Stomach (tissue), 19 donors: ENCODE measurements at places on chromosomes 1 and 21. TPM values are rescaled to one million over a fixed set of nuclear protein-coding genes. Genes with fewer than 3 reads are reported as not detected.

- H3K4me1 ChIP-seq = peaks cover 11% of the 10 kb centered on the region
- H3K27me3 ChIP-seq = no peaks in the 10 kb centered on the region
- H3K27ac ChIP-seq = no peak overlapping the region
- H3K36me3 ChIP-seq = no peaks in the 10 kb centered on the region
Observed at GRCh38 chr1:54953846-54954245, 26.6 kb upstream of the TMEM61 start.

DNA sequence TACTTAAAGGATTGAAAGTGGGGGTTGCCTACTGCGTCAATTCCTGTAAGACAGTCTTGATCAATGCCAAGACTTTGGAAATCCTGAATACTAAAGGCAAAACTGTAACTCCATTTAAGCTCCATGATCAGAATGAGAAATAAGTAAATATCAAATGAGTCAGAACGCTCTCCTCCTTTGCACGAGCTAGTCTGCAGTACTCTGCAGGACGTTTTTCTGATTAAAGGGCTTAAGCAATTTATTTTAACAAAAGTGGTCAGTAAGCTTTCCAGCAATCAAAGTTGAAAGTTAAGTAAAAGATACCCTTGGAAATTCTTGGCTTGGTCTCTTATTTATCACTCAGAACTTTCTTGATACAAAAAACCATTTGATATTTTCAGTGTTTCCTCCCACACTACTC, 35.7 kb upstream of the ARHGAP29 start:
- no peak overlapping the region for H3K4me3 ChIP-seq
- H3K4me1 ChIP-seq = peaks cover 37% of the 10 kb centered on the region
- DNase-seq = no peak

DNA sequence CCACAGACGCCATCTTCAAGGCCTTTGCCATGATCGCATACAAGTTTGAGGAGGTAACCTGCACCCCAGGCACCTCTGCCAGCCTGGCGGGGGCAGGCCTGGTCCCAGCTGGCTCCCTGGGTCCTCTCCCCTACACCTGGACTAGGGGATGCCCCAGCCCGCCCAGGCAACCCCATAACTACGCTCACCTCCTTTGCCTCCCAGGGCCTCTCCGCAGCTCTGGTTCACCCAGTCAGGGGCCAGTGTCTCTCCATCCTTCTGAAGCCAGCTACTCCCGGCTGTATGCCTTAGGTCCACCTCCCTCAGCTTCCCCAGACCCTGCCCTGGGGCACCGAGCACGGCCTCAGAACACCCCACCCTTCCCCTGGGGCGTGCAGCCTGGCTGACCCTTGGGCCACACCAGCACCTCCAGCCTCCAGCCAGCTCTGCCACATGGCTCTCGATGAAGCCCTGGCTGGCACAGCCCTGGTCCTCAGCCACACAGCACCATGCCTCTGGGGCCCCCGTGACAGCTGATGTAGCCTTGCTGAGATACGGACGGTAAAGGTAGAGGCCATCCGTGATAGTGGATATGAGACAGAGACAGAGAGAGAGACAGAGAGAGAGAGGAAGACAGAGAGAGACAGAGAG, 80.4 kb upstream of the COL6A1 start:
- H3K27ac ChIP-seq = no peak overlapping the region
- no peak for DNase-seq
- H3K4me3 ChIP-seq = no peak overlapping the region
- no peaks in the 10 kb centered on the region for H3K4me1 ChIP-seq
- no peaks in the 10 kb centered on the region for H3K27me3 ChIP-seq

GRCh38 chr1:178938959-178939317, 68.1 kb upstream of the ANGPTL1 start:
- H3K4me1 ChIP-seq = peaks cover 40% of the 10 kb centered on the region
- peak; percentile 88 for DNase-seq
- no peaks in the 10 kb centered on the region for H3K27me3 ChIP-seq
- peak overlapping the region; percentile 89 for H3K27ac ChIP-seq
- no peak overlapping the region for H3K4me3 ChIP-seq
- no peaks in the 10 kb centered on the region for H3K36me3 ChIP-seq

DNA sequence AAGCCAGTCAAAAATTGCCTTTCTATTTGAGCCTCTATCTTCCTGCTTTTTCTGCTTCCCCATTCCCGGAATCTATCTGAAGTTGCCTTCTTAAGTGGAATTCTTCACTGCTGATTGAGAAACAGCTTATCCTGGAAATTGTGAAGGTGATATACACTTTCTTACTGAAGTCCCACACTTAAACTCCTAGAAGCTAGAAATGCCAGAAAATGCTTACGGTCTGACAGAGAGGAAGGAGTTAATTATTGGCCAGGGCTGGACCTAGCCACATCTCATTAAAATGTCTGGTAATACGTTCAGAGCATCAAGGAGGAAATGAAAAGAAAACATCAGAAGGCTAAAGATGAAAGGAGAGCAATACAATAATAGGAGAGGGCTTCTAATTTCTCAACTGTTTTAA, 292.5 kb upstream of the SNX7 start:
- H3K27me3 ChIP-seq = no peaks in the 10 kb centered on the region
- no peaks in the 10 kb centered on the region for H3K4me1 ChIP-seq
- H3K4me3 ChIP-seq = no peak overlapping the region
- DNase-seq = no peak
- H3K36me3 ChIP-seq = no peaks in the 10 kb centered on the region
- no peak overlapping the region for H3K27ac ChIP-seq

GRCh38 chr1:183764981-183765380, 39.9 kb upstream of the RGL1 start:
- DNase-seq = no peak
- H3K27me3 ChIP-seq = no peaks in the 10 kb centered on the region
- no peak overlapping the region for H3K27ac ChIP-seq
- no peak overlapping the region for H3K4me3 ChIP-seq
- no peaks in the 10 kb centered on the region for H3K4me1 ChIP-seq

DNA sequence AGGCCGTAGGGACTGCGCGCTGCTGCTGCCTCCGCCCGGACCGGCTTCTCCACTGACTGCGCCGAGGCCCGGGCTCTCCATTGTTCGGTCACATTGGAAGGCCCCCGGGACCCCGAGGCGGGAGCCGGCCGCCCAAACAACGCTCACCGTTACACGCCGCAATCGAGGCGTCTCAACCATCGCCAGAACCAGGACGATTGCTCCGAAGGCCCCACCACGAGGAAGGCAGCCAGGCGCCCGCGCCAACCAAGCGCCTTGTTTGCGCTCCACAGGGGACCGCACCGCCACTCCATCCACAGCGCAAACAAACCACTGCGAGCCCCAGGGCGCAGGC, 595 bp downstream of the GLUL start:
- no peaks in the 10 kb centered on the region for H3K27me3 ChIP-seq
- peak overlapping the region; percentile 98 for H3K27ac ChIP-seq
- peak overlapping the region; percentile 79 for H3K4me3 ChIP-seq

DNA sequence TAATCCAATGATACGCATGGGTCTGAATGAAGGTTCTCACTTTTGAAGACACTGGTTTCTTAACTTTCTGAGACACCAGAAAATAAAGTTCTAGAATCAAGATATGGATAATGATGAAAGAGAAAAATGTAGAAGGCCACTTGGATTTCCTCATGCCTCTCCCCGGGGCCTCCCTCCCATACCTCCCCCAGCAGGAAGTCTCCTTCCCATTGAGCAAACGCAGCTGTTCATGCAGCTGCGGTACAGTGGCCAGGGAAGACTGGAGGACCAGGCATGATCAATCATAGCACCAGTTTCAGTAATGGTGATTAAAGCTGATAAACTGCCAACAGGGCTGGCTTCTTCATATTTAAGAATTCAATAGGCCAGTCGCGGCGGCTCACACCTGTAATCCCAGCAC, 10.9 kb upstream of the UBR4 start:
- H3K4me3 ChIP-seq = no peak overlapping the region
- H3K27me3 ChIP-seq = no peaks in the 10 kb centered on the region
- peaks cover 100% of the 10 kb centered on the region for H3K36me3 ChIP-seq

The TSPAN1 gene
- 106 TPM for total RNA-seq

DNA sequence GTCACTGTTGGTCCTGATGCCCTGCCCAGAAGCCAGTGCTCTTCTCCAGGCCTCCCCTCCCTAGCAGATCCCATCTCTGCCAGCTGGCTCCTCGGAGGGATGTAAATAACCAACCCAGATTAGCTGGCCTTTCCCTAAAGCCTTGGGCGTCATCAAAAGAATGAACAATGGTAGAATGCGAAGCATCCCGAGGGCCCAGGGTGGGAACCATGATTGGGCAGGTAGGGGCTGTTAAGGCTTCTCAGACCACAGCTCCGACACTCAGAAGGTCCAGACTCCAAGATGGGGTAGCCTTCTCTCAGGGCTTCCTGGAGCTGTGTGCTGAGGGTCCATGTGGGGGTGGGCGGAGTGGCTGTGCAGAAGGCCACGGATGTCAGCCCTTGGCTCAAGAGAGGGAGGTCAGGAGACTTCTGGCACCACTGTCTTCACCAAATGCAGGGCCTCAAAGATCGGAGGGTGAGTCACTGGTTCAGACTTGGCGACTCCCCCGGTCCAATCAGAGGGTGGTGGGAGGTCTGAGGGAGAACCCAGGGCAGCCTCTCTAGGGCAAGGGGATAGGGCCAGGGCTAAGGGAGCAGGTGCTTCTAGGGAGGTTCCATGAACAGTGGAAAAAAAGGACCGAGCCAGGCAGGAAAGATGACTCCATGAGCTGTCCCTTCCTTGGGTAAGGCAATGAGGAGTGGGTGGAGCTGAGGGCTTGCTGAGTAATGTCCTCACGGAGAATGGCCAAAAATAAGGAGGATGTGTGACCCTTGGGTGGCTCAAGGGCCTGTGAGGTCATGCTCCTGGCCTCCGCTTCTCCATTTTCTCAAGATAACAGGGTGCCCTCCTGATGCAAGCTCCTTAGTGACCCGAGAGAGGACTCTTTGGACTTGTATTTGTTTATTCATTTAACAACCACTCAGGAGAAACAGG, 58.4 kb upstream of the EPS8L3 start:
- no peak for DNase-seq
- peaks cover 33% of the 10 kb centered on the region for H3K4me1 ChIP-seq
- no peaks in the 10 kb centered on the region for H3K27me3 ChIP-seq
- H3K36me3 ChIP-seq = no peaks in the 10 kb centered on the region
- no peak overlapping the region for H3K4me3 ChIP-seq

DNA sequence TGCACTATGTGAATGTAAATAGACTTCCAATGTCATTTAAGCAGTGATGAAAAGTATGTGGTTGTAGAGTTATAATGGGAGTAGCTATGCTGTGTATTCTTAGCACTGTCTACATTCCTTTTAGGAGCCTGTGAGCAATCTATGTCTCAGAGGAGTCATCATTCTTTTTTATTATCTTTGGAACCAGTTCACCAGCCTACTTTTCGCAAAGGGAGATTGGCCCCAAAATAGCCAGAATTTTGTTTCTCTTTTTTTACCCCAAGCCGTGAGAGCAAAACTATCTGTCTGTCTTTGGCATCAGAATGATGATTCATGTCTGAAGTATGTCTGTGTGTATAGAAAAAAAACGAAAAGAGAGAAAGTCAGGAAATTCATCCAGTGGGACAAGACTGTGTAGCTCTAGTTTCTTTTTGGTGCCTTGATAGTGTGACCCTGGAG, 44.2 kb downstream of the OSBPL9 start:
- H3K27ac ChIP-seq = peak overlapping the region; percentile 0
- peaks cover 12% of the 10 kb centered on the region for H3K4me1 ChIP-seq
- peak; percentile 51 for DNase-seq
- H3K27me3 ChIP-seq = no peaks in the 10 kb centered on the region

The FAM78B gene
- 1.1 TPM for total RNA-seq

The OR2T5 gene
- not detected for total RNA-seq

- no peaks in the 10 kb centered on the region for H3K27me3 ChIP-seq
- DNase-seq = no peak
- H3K4me3 ChIP-seq = no peak overlapping the region
- no peak overlapping the region for H3K27ac ChIP-seq
- H3K36me3 ChIP-seq = no peaks in the 10 kb centered on the region
Observed at GRCh38 chr1:199742547-199742946, 285.0 kb upstream of the NR5A2 start.

DNA sequence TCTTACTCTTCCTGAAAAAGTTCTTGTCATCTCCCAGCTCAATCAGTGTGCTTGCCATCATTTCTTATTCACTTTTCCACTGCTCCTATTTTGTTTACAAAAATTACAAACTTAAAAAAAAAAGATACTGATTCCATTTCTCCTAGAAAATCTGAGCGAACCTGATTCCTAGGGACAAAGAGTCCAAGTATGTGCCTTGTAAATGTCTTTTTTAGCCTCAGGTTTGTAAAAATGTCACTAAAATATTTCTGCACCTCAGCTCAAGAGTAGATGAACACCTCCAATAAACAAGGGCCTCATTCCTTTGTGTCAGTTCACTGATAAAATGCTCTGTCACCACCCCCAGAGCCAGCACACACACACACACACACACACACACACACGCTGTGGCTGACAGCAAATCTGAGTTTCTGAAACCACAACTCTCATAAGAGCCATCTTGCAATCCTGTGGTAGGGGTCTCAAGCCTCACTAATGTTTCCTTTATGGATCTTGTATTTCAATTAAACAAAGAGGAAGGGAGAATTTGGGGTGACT, 299.2 kb downstream of the PBX1 start:
- H3K36me3 ChIP-seq = no peaks in the 10 kb centered on the region
- H3K27ac ChIP-seq = no peak overlapping the region
- no peaks in the 10 kb centered on the region for H3K27me3 ChIP-seq

The NUDT4B gene
- not detected for total RNA-seq

- no peaks in the 10 kb centered on the region for H3K36me3 ChIP-seq
- DNase-seq = no peak
- H3K4me3 ChIP-seq = no peak overlapping the region
- no peak overlapping the region for H3K27ac ChIP-seq
- H3K4me1 ChIP-seq = no peaks in the 10 kb centered on the region
Observed at GRCh38 chr1:54701996-54702395, 13.7 kb upstream of the TTC4 start.

- H3K36me3 ChIP-seq = no peaks in the 10 kb centered on the region
- no peak for DNase-seq
- H3K4me3 ChIP-seq = no peak overlapping the region
- no peak overlapping the region for H3K27ac ChIP-seq
- no peaks in the 10 kb centered on the region for H3K27me3 ChIP-seq
Observed at GRCh38 chr1:66831529-66832239, 30.6 kb upstream of the INSL5 start.

DNA sequence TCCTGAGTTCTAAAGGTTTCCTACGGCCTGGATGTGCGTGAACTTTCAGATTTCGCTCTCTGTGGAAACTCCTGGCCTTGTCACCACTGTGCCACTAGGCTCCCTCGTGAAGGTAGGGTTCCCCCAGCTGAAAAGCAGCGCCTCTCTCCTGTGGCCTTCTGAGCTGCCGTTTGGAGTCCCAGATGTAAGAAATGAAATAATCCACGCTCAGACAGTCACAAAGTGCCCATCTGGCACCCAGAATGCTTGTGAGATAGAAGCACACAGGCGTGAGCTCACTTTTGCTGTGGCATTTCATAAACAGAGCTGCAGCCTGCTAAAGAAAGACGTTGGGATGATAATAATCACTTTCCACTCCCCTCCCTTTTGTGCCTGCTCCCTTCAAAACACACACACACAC, 65.8 kb downstream of the LMO4 start:
- H3K36me3 ChIP-seq = no peaks in the 10 kb centered on the region
- no peaks in the 10 kb centered on the region for H3K27me3 ChIP-seq
- no peak for DNase-seq
- no peak overlapping the region for H3K4me3 ChIP-seq
- H3K4me1 ChIP-seq = no peaks in the 10 kb centered on the region
